NCI-H187 (cell line): ENCODE measurements at places on chromosomes 2 and 18.

DNA sequence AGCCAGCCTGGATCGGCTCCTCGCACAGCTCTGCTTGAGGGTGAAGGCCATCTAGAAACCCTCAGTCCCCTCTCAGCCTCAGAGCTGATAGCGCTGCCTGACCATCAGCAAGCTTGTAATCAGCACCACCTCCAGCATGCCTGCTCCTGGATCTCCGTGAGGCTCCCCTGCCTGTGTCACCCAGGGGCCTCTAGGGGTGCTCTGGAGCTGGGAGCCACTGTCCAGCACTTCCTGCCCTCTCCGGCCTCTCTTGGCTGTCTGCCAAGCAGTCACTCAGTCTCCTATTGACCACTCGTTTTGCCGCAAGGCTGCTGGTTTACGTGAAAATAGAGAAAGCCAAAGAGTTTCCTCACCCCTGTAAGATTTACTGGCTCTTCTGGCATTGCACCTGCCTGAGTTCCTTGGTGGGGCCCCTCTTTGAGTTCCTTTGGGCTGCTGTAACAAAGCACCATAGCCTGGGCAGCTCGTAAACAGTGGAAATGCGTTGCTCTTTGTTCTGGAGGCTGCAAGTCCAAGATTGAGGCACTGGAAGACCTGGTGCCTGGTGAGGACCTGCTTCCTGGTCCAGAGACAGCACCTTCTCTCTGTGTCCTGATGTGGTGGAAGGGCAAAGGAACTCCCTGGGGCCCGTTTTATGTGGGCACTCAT lies 17.9 kb downstream of the CAPN10 start:
- no peak for DNase-seq

- DNase-seq, result no peak
These were observed 539 bp upstream of the MOB4 start for GRCh38 chr2:197515315-197515738.

GRCh38 chr2:224063298-224063648 lies 24.2 kb upstream of the SERPINE2 start:
- DNase-seq, result no peak

DNA sequence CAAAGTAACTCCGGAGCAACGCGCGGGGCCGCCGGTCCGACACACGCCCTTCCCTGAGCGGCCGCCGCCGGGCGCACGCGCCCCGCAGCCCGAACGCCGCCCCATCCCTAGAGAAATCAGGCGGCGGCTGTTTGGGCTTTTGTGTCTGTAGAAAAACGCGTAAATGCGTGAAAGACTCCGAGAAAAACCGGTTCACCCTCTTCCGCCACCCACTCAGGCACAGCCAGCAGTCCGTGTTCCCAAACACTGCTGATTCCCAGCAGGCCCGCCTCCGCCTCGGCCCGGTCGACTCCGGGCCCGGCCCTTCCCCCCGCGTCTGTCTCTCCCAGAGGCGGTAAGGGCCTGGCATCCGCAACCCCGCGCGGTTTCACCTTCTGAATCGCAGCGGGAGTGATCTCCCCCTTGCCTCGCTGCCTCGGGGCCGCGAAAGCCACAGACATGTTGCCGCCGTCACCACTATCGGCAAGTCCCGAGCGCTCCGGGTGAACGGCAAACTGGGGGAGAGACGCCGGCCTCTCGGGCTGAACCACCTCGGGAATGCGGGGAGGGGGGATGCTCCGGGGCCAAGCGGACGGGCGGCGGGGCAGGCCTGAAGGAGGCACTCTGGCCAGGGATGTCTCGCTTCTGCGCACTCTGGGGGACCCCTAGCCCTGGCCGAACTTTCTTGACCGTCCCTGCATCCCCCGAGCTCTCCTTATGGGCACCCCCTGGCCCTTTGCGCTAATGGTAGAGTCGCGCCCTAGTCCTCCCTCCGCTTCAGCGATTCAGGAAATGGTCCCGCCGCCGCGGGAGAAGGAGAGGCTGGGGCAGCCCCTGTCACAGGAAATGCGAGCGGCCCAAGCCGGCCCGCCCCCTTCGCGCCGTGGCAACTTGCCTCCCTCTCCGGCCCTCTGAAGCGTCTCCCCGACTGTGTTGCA lies at the start of gene SS18:
Gene SS18 (minus strand): TSS at position 484 of the 917 bp plus-strand sequence. CDS start 44 bp downstream, at position 440.
- peak; percentile 75 for DNase-seq

GRCh38 chr2:100630473-100630977 lies 67.7 kb downstream of the PDCL3 start:
- no peak for DNase-seq

GRCh38 chr2:55771612-55772011 lies 78.0 kb upstream of the PNPT1 start:
- DNase-seq, result no peak

DNA sequence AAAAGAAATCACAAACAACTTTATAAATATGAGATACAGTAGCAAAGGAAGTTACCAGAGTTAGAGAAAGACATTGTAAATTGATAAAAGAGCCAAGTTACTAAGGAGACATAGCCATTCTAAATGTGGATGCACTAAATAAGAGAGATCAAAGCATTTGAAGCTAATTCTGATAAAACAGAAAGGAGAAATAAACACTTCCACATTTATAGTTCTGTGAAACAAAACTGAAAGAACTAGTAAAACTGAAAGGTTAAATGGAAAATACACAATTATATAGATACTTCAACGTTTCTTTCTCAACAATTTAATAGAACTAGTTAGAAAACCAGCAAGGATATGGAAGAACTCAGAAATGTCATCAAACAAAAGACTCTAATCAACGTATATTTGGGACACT lies 309.0 kb upstream of the CDH2 start:
- no peak for DNase-seq

DNA sequence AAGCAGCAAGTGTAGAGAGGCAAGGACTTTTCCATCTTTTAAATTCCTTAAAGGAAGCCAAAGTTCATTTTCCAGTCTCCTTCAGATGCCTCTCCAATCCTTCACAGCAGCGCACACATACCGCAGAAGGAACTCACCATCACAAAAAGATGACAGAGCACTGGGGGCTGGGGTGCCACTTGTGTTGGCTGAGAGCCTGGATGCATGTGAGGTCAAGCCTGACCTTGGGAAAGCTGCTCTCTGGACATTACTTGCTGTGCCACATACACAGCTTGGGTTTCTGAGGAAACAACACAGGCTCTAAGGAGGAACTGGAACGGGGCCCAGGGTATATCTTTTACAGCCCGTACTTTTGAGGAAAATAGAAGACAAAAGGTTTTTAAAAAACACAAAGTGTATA lies 364.3 kb upstream of the MEX3C start:
- no peak for DNase-seq

DNA sequence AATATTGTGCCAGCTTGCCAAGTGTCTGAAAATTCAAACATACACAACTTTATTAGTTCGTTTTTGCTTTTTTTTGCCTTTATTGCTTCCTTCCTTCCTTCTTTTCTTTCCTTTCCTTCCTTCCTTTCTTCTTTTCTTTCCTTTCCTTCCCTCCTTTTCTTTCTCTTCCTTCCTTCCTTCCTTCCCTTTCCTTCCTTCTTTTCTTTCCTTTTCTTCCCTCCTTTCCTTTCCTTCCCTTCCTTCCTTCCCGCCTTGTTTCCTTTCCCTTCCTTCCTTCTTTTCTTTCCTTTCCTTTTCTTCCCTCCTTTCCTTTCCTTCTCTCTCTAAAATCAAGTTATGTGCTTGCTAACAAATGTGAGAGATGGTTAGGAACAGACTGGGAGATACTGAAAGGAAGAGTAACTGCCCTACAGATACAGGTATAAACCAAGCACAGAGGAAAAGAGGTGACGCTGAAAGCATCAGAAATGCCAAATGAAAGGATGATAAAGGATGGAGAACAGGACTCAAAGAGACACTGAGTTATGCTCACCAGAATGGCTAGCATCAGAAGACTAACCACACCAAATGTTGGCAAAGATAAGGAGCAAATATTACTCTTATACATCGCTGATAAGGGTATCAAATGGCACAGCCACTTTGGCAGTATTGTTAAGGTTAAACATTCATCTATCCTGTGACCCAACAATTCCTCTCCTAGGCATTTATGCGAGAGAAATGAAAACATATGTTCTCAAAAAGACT lies 151.6 kb downstream of the MREG start:
- no peak for DNase-seq

GRCh38 chr2:203629699-203630098 lies 76.7 kb upstream of the CD28 start:
- no peak for DNase-seq

GRCh38 chr2:75065402-75066008 lies 107.1 kb downstream of the POLE4 start:
- DNase-seq, result no peak

GRCh38 chr2:176270100-176270750 lies 983 bp downstream of the MTX2 start:
- no peak for DNase-seq

GRCh38 chr2:31013301-31013700 lies 124.9 kb downstream of the GALNT14 start:
- DNase-seq, result no peak

DNA sequence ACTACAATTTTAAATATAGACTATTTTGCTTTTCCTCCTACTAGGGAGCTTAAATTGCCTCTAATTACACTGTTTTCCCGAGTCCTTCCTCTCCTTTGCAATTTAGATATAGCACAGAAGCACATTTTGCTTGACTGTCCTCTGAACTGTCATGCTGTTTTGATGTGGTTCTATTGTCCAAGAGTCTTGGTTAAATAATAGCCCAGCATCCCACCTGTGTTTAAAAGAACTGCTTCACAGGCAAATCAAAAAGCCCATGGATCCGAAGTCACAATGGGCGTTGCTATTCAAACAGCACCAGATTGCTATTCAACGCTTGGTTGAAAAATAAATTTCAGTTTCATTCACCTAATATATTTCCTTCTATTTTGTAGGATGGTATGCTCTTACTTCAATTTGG lies 22.3 kb upstream of the ACTR3 start:
- DNase-seq, result no peak

DNA sequence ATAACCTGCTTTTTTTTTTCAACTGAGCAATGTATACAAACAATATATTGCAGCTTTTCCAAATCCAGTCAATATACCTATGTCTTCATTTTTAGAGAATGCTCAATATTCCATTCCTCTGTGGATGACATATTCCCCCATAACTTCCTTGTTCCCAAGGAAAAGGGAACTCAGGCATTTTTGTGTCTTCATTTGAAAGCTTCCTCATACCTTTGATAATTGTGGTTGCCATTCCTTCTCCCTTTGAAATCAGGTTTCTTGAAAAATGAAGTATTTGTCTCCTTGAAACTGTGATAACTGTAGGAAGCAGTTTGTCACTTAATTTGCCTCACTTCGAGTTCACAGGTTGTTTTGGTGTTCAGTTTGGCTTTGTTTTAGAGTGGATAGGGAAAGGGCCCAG lies 13.5 kb downstream of the ELAC1 start:
- DNase-seq, result no peak

GRCh38 chr2:46066116-46066515 lies 231.1 kb upstream of the EPAS1 start:
- no peak for DNase-seq

- DNase-seq, result no peak
These were observed 26.9 kb downstream of the AGAP1 start for GRCh38 chr2:235520787-235521186.

- no peak for DNase-seq
These were observed 12.6 kb downstream of the FAM161A start for GRCh38 chr2:61841286-61841685.

DNA sequence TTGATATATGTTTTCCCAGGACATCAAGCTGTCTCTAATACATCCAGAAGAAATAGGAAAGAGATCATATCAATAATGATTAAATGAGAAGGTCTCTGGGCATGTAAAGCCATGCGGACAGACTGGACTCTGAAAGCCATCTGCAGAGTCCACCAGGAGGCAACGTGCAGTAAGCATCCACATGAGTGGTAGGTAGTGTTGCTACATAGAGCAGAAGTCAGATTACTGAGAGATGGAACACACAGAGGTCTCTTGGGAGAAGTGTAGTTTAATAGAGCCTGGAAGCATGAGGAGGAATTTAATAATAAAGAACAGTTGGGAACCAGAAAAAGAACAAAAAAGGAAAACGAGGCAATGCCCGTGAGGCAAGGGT lies 758.1 kb upstream of the DDX18 start:
- DNase-seq, result no peak

GRCh38 chr2:205024822-205025518 lies 479.7 kb downstream of the PARD3B start:
- DNase-seq, result no peak

- DNase-seq, result no peak
These were observed 623.5 kb upstream of the DDX18 start for GRCh38 chr2:117190856-117191559.

- DNase-seq, result no peak
These were observed 21.9 kb upstream of the MTERF4 start for GRCh38 chr2:241123816-241124536.

DNA sequence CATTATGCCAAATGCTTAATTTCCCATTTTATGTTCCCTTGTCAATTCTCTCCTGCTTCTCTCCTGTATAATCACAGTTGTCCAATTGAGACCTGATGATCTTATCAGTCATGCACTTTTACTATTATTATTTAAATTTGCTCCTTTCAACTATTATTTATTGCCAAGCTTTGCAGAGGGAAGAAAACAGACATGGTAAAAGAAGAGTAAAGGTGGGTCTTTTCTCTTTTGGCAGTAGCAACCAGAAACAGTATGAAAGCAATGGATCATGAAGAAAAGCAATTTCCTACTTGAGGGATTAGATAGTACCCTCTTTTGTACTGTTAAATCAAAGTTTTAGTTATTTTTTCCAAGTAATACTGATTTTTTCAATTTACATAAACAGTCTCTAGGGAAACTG lies 667.4 kb downstream of the NRXN1 start:
- no peak for DNase-seq

DNA sequence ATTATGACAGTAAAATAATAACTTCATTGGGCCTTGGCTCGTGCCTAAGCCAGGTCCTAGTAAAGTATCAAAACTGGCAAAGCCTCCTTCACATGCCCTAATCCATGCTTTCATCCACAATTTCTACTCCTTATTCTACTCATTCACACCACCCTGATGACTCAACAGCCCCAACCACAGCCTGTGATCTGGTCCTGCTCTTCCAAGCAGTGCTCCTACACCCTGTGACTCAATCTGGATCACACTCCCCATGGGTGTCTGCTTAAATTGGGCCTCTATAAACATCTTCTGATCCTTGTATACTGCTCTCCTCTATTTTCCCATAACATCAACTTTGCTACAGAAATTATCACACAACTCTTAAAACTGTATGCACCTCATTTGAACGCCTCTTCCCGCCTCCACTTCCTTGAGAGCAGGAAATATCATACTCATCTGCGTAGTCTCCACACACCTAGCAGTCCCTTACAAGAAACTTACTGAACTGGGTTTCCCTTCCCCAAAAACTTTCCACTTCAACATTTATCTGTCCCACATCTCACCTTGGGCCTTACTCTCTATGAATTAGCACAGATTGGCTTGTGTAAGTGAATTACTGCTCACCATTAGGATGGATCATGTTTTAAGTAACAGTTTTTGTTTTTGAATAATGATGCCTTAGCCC lies 15.9 kb downstream of the GTF3C3 start:
- no peak for DNase-seq

GRCh38 chr2:167599219-167599618 lies 648.2 kb downstream of the STK39 start:
- no peak for DNase-seq
